NT2/D1 (cell line): ENCODE measurements at places on chromosomes 3 and 15.

- DNase-seq = no peak
Measured at GRCh38 chr3:195066441-195066841, 204.5 kb downstream of the XXYLT1 start.

- DNase-seq = no peak
Measured at GRCh38 chr3:133400006-133400515, at the start of gene BFSP2. BFSP2 (plus strand) TSS chr3:133400056; CDS start chr3:133400084, 28 bp downstream.

GRCh38 chr3:40766396-40766795, 241.6 kb downstream of the ZNF621 start:
- no peak for DNase-seq

- no peak for DNase-seq
Measured at GRCh38 chr3:32522682-32523081, 20.0 kb upstream of the CMTM6 start.

- DNase-seq = no peak
Measured at GRCh38 chr3:163809540-163809993, 1268.7 kb downstream of the SI start.

GRCh38 chr3:72523429-72524151, 324.7 kb downstream of the SHQ1 start:
- DNase-seq = no peak

- DNase-seq = no peak
Measured at GRCh38 chr3:69326855-69327300, 59.0 kb downstream of the FRMD4B start.

- DNase-seq = no peak
Measured at GRCh38 chr3:55585856-55586255, 98.8 kb upstream of the WNT5A start.

DNA sequence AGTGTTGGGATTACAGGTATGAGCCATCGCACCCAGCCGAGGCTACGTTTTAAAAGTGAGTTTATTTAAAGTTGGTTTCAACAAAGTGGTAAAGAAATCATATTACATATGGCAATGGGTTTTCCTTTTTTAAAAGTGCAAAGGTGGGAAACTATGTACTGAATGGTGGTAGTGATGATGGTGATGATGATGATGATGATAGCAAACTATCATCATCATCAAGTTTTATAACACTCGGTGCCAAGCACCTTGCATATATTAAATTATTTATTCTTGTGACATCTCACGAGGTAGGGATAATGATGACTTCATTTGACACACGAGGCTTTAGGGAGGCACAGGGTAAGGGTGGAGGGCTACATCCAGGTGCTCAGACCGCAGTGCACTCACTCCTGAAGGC, 64.3 kb downstream of the BDH1 start:
- no peak for DNase-seq

DNA sequence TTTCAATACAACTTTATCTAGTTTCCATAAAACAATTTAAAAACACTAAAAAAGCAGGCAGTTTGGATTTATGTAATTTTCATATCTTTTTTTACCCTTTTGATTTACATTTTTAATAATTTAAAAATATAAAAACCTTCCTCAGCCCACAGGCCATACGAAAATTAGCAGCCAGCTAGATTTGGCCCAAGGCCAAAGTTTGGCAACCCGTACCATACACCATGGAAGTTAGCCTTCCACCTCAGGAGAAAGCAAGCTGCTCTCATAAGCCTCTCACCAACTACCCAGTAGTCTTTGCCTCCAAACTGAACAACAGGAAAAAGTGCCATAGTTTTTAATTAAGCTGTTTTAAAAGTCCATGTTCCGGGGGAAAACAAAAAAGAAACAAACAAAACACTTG, 107.3 kb upstream of the TRIM42 start:
- DNase-seq = no peak

DNA sequence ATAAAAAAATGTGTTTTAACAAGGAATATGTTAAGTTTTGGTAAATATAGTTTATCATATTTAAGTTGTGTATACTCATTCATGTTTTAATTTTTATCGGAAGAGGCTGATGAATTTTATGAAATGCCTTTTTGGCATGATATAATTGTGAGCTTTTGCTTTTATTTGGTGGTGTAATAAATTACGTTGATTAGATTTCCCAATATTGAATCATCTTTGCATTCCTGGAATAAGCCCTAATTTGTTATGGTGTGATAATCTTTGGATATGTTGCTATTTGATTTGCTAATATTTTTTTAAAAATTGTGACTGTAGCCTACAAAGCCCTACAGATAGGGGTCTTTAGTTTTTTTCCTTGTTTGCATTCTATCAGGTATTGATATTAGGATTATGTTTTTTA, 107.4 kb downstream of the IGF1R start:
- DNase-seq = no peak

DNA sequence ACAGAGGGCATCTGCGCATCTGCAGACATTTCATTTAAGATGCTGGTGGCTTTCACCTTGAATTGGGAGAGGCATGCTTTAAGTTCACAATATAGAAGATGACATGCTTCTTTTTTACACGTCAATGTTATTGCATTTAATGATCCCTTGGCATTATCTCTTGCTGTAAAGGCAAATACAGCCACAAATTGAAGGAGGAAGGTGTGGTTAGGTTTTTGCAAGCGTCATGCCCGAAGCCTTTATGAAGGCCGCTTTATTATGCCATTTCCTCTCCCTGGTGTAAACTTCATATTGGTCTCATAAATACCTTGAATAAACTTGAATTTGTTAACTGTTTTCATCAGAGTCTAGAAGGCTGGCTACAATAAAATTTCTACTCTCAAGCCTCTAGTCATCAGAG, 212.7 kb downstream of the PDZRN3 start:
- DNase-seq = no peak
